ENCODE measurements at places on chromosomes 12 and 14. TPM values are rescaled to one million over a fixed set of nuclear protein-coding genes. Genes with fewer than 3 reads are reported as not detected.

Gene NYNRIN
- total RNA-seq = 0.12 TPM

Gene FAM181A
- not detected for total RNA-seq

- no peak for DNase-seq
Observed at GRCh38 chr12:46224386-46224785, 44.5 kb downstream of the SLC38A1 start.

- DNase-seq = no peak
Observed at GRCh38 chr12:67928621-67929383, 60.4 kb upstream of the IFNG-AS1 start.

GRCh38 chr14:102778338-102779083 lies 1.3 kb downstream of the TRAF3 start:
- DNase-seq = no peak

- no peak for DNase-seq
Observed at GRCh38 chr12:125245581-125246557, 180.6 kb downstream of the AACS start.

DNA sequence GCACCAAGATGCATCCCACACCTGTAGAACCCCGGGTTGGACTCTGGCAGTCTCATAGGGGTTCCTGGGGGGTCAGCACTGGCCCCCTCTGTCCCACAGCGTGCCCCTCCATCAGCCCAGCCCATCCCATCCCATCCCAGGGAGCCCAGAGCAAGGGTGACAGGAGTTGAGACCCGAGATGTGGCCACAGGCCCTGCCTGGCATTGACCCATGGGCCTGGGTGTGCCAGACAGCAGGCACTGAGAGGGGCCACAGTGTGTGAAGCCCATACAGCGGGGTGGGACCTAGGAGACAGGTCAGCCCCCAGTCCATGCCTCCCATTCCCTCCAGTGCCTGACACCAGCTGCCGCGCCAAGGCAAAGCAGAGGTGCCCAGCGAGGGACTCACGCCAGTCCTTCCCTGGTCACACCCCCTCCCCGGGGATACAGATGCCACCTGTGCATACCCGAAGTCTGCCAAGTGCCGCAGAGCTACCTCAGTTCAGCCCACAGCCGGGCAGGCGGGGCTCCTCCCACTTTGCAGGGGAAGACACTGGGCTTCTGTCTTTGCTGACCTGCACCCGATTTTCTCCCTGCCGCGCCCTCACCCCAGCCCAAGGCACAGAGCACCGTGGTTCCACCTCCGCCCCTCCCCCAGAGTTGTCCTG lies 50.4 kb downstream of the CYP46A1 start:
- DNase-seq = no peak
